ENCODE measurements at places on chromosomes 5 and 9. TPM values are rescaled to one million over a fixed set of nuclear protein-coding genes. Genes with fewer than 3 reads are reported as not detected.

CSF1R gene
- total RNA-seq: 1.5 TPM

ANXA2R gene
- 65.9 TPM for total RNA-seq

ASTN2 gene
- total RNA-seq: 3.6 TPM

MEIKIN gene
- 2.7 TPM for total RNA-seq

RASEF gene
- not detected for total RNA-seq

SOX30 gene
- total RNA-seq: 0.44 TPM

IFNA13 gene
- not detected for total RNA-seq

TMEM161B gene
- 35.9 TPM for total RNA-seq

DND1 gene
- 3.7 TPM for total RNA-seq

ELOVL7 gene
- total RNA-seq: not detected

IL3 gene
- total RNA-seq: not detected

LCN2 gene
- not detected for total RNA-seq

EQTN gene
- total RNA-seq: not detected

DBH gene
- total RNA-seq: not detected

TSSK1B gene
- not detected for total RNA-seq

Measured in naive thymus-derived CD8-positive, alpha-beta T cell (primary cell).